Cerebellar nuclear complex (tissue), 1 donor: ENCODE measurements at places on chromosomes 11 and 22.

DNA sequence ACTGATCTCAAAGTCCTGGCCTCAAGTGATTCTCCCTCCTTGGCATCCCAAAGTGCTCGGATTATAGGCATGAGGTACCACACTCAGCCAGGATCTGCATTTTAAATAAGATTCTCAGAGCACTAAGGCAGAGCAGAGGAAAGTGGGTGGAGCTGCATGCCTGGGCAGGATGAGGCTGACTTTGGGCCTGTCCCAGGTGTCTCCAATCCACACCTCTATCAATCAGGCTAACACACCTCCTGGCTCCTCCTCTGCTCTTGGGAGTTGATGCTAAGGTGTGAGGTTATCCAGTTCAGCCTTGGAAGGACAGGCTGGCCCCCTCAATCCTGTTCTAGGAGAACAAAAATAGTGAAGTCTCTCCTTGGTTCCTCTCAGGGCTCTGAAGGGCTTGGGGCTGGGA is 30.2 kb upstream of the P2RY2 start:
- no peak for DNase-seq

DNA sequence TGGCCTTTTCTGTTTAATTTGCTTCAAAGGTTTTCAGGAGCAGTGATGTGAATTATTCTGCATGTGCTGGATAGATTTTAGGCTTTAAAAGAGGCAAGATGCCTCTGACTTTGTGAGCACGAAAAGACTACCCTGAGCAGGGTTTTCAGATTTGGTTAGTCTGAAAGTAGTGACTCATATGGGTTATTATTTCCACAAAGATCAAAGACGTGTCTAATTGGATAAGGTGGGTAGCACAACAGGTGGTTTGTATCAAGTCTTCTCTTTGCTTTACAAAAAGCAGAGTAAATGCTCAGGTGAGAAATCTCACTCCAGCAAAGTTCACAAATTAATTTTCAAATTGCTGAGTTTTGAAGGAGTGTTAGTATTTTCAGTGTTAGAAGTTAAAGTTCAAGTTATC is 37.6 kb upstream of the DBX1 start:
- no peak for DNase-seq

GRCh38 chr11:128184981-128185380 is 402.4 kb downstream of the ETS1 start:
- no peak for DNase-seq

- no peak for DNase-seq
Measured at GRCh38 chr11:126544108-126545056, 188.9 kb downstream of the ST3GAL4 start.

DNA sequence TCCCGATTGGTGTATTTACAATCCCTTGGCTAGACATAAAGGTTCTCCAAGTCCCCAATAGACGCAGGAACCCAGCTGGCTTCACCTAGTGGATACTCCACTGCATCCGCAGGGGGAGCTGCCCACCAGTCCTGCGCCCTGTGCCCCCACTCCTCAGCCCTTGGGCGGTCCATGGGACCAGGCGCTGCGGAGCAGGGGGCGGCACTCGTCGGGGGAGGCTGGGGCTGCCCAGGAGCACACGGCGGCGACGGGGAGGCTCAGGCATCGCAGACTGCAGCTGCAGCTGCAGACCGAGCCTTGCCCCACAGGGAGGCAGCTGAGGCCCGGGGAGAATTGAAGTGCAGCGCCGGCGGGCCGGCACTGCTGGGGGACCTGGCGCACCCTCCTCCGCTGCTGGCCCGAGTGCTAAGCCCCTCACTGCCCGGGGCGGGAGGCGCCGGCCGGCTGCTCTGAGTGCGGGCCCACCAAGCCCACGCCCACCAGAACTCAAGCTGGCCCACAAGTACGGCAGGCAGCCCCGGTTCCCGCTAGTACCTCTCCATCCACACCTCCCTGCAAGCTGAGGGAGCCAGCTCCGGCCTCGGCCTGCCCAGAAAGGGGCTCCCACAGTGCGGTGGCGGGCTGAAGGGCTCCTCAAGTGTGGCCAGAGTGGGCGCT is 12.2 kb upstream of the SIK3 start:
- DNase-seq = no peak
